Thoracic aorta endothelial cell (primary cell): ENCODE measurements at places on chromosomes 2 and 18. TPM values are rescaled to one million over a fixed set of nuclear protein-coding genes. Genes with fewer than 3 reads are reported as not detected.

CHRND gene
- total RNA-seq: not detected in 2 replicates

IL1RN gene
- not detected in 2 replicates for total RNA-seq

KCNE4 gene
- under 0.01 TPM in 2 replicates for total RNA-seq

TMEM163 gene
- 1.9 and 5.2 TPM in 2 replicates for total RNA-seq

UGT1A8 gene
- not detected in 2 replicates for total RNA-seq

CFAP210 gene
- not detected in 2 replicates for total RNA-seq

DCDC2C gene
- not detected in 2 replicates for total RNA-seq

TFCP2L1 gene
- not detected in 2 replicates for total RNA-seq

REG1B gene
- not detected in 2 replicates for total RNA-seq
